ENCODE measurements at places on chromosomes 13 and 19.

- no peak for DNase-seq
These were observed 13.0 kb upstream of the SPC24 start for GRCh38 chr19:11168568-11168967.

DNA sequence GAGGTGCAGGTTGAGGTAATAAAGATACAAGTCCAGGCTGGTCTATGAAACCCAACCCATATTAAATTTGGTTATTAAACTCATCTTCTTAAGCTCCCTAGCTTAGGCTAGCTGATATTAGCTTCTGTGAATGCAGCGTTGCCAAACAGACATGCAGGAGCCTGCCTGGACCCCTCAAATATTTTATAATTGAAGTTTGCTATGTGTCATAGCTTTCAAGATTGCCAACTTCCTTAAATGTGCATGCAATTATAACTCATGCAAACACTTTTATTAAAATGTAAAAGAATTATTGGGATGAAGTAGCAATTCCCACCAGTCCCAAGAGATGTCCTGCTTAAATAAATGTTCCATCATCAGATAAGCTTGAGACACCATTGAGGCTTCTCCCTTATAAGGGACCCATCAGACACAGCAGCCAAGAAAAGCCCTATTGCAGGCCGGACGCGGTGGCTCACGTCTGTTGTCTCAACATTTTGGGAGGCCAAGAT is 51.3 kb downstream of the MBNL2 start:
- DNase-seq = no peak

- no peak for DNase-seq
These were observed 332.2 kb downstream of the TBC1D4 start for GRCh38 chr13:75149776-75150175.

DNA sequence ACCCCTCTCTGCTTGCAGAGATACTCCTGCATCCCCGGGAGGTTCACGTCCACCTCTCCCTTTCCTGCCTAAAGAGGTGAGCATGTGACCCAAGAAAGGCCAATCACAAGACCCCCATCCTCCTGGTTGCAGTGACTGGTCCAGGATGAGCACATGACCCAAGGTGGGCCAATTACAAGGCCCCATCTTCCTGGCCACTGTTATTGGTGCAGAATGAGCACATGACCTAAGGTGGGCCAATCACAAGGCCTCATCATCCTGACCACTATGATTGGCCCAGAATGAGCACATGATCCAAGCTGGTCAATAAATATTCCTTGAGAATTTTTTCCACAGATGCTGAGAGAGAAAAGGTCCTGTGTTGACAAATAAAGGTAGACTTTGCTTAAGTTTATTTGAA is 350.7 kb downstream of the EFNB2 start:
- DNase-seq = no peak
